Bronchial epithelial cell (primary cell): ENCODE measurements at places on chromosomes 3 and 15. TPM values are rescaled to one million over a fixed set of nuclear protein-coding genes. Genes with fewer than 3 reads are reported as not detected.

DNA sequence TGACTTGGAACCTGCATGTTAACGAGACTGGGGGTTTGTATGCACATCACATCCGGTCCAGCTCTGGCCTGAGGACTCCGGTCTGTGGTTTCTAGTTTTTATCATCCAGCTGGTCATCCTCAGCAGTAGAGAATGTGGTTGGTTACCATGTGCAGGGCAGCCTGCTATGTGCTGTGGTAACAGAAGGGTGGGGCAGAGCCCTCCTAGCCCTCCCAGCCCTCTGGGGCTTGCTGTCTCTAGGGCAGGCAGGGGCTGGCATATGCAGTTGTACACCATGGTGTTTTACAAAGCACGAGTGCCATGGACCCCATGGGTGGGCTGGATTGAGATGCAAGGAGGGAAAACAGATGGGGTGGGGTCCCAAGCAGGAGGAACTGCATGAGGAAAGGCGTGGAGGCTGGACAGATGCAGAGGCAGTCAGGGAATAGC lies 70.2 kb downstream of the APBA2 start:
- no peak for DNase-seq

The CTXND1 gene
- not detected in 2 replicates for total RNA-seq

- no peak for DNase-seq
These were observed 48.7 kb upstream of the CRTC3 start for GRCh38 chr15:90481023-90481422.

DNA sequence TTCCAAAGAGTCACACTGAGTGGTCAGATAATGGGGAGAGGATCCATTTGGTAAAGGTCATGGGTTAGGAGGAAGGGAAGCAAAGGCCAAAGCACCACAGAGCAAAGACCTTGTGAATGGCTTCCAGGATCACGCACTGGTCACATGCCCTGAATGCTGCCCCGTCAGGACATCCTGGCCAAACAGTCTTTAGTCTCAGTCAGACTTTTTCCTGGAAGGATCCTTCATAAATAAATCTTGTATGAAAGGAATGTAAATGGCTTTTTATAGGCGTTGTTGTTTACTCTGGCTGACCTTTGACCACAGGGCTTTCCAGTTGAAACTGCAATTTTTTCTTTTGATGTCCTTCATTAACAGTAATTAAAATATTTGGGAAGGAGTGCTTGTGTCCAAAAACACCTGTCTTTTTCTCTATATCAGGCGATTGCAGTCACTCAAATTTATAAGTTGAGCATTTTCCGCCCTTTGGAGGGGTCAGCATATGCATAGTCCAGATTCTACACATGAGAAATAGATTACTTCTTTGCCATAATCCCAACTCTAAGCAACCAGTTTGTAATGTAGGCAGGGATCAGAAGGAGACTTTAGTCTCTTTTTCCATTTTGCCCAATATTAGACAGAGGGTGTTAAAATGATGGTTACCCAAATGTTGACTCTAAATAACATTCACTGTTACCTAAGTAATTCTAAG lies 48.4 kb downstream of the CHAC1 start:
- no peak for DNase-seq

GRCh38 chr3:107882881-107883280 lies 207.9 kb downstream of the CD47 start:
- DNase-seq = no peak
